CD14-positive monocyte (primary cell): ENCODE measurements at places on chromosomes 6 and 20.

DNA sequence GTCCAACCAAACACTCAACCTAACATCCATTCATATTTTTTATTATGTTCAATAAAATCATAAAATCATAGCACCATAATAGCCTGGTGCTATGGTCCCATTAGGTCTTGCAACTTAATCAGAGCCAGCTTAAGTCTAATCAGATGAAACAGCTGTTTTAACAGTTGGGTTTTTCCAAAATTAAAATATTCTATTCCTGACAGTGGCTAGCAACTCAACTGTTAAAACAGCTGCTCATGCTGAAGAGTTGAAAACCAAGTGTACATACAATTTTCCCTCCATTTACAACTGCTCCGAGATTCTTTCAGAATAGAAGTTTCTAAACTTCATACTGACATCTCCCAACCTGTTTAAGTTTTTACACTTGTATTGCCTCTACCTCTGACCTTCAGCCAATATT, 89.5 kb downstream of the UBE3D start:
- H3K27me3 ChIP-seq = no peaks in the 10 kb centered on the region
- H3K4me3 ChIP-seq = no peak overlapping the region
- no peak overlapping the region for H3K27ac ChIP-seq
- no peaks in the 10 kb centered on the region for H3K36me3 ChIP-seq
- no peak for DNase-seq

- H3K36me3 ChIP-seq = no peaks in the 10 kb centered on the region
- H3K27me3 ChIP-seq = no peaks in the 10 kb centered on the region
- no peak for DNase-seq
- no peak overlapping the region for H3K27ac ChIP-seq
Measured at GRCh38 chr6:11798096-11798495, 19.5 kb upstream of the ADTRP start.

DNA sequence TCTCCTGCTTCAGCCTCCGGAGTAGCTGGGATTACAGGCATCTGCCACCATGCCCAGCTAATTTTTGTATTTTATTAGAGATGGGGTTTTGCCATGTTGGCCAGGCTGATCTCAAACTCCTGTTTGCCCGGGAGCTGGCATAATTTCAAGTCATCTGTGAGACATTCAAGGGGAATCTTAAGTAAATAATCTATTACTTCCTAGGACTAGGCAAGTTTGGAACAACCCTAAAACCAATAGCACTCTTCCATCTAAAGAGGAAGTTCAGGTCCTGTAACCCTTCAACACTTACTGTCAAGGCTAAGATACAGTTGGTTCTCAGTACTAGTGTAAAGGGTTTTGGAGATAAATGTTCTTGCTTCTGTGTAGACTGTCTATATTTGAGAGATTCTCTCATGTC, 267.8 kb upstream of the IRAK1BP1 start:
- H3K27ac ChIP-seq = no peak overlapping the region
- no peaks in the 10 kb centered on the region for H3K36me3 ChIP-seq
- DNase-seq = no peak
- H3K4me3 ChIP-seq = no peak overlapping the region
- no peaks in the 10 kb centered on the region for H3K27me3 ChIP-seq

DNA sequence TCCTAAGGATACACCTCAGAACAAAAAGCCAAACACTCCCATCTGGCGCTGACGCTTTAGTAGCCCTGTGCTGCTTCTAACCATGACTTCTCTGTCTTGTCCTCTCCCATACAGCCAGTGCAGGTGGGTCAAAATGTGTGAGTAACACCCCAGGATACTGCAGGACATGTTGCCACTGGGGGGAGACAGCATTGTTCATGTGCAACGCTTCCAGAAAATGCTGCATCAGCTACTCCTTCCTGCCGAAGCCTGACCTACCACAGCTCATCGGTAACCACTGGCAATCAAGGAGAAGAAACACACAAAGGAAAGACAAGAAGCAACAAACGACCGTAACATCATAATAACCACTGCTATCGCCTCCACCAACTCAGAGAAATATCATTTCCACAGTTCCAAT, 1.4 kb downstream of the DEFB132 start:
- no peaks in the 10 kb centered on the region for H3K27me3 ChIP-seq
- H3K27ac ChIP-seq = no peak overlapping the region
- H3K4me3 ChIP-seq = no peak overlapping the region
- H3K4me1 ChIP-seq = no peaks in the 10 kb centered on the region

- no peak overlapping the region for H3K4me3 ChIP-seq
- no peaks in the 10 kb centered on the region for H3K4me1 ChIP-seq
- H3K27me3 ChIP-seq = no peaks in the 10 kb centered on the region
- H3K36me3 ChIP-seq = peaks cover 1% of the 10 kb centered on the region
- no peak for DNase-seq
Measured at GRCh38 chr6:100712997-100713396, 168.1 kb downstream of the ASCC3 start.

DNA sequence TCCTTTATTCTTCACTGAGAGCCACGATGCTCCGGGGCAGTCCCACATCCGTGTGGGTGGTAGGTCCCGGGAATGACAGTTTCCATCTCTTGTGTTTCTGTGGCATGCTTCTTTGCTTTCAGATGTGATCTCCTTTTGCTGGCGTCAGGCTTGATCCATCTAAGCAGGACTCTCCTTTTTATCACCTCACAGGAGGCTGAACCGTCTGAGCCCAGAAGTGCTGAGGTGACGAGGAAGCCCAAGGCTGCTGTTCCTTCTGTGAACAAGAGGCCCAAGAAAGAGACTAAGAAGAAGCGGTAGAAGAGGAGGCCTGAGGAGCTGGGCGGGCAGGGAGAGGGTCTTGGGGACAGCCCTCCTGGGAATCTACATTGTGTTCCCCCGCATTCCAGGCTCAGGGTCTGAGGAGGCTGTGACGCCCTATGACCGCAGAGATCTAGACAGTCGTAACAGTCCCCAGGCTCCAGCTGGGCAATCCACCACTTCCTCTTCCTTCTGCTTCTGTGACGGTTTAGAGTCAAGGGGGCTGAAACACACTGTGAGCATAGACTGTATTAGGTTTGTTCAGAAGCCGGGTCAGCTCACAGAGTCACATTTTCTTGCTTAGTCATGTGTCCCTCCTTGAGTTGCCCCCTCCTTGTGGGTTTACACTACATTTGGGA, 26.8 kb downstream of the MANBAL start:
- DNase-seq = peak; percentile 93
- peak overlapping the region; percentile 90 for H3K27ac ChIP-seq
- peaks cover 28% of the 10 kb centered on the region for H3K36me3 ChIP-seq
- H3K27me3 ChIP-seq = no peaks in the 10 kb centered on the region
